Stimulated activated CD4-positive, alpha-beta T cell treated with anti-CD3 and anti-CD28 coated beads, TNF-alpha, amount 100 ng/mL, for 48 hours (primary cell): ENCODE measurements at places on chromosomes 12 and 14.
A peak's percentile ranks its signal among the peaks of the same experiment; 100 is the strongest.

DNA sequence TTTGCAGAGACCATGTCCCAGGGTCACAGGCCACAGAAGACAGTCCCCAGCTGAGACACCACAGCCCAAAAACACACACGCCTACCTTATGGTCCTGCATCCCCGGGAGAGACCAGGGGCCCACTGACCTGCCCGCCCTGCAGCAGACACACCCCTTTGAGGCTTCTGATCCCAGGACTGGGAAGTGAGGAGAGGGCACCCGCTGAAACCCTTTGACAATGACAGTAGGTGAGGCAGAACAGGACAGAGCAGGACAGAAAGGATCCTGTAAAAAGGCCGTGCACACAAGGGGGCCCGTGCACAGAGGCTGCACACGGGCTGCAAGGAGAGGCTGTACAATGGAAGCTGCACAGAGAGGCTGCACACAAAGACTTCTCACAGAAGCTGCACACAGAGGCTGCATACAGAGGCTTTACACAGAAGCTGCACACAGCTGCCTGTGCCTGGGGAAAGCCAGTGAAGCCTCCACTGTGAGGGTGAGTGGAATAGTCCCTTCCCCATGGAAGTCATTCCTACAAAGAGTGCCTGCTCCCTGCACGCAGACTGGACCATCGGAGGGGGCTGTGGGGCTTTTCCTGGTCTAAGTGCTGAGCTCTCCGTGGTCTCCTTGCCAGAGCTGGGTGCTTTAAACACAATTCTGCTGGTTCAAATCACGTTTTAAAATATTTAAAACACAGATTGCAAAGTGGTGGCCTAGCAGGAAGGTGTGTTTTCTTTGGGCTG, 16.6 kb upstream of the SFSWAP start:
- no peak for DNase-seq

GRCh38 chr12:88855301-88855700, 275.0 kb upstream of the KITLG start:
- DNase-seq, result no peak

- DNase-seq, result no peak
Observed at GRCh38 chr12:28827861-28828260, 321.2 kb upstream of the FAR2 start.

DNA sequence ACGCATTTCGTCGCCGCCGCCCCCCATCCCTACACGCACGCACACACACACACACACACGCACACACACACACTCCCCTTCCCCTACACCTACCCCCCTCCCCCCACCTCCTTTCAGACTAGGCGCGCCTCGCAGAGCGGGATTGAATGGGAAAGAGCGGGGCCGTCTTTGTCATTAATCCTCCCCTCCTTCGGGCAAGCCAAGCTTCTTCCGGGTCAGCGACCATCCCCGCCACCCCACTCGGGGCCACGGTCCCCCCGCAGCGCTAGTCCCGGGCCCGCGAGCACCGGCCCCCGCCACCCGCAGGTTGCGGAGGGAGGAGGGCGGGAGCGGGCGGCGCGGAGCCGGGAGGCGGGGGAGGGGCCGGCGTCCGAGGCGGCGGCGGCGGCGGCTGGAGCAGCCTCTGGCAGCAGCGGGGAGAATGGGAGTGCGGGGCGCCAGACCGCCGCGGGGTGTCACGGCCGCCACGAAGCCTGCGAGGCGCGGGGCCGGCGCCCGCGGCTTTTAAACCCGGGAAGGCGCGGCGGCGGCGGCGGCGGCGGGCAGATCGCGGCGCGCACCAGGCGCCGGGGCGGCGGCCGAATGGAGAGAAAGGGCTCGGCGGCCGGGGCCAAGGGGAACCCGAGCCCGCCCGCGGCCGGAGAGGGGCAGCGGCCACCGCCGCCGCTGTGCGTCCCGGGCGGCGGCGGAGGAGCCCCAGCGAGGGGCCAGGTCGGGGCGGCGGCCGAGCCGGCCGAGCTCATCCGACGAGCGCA, at the start of gene TTC9:
Gene TTC9, plus strand, starts transcription at position 369 of the 755 bp plus-strand sequence. Its CDS starts 214 bp downstream, at position 583.
- DNase-seq, result no peak

GRCh38 chr14:84584511-84584910, 945.4 kb upstream of the FLRT2 start:
- no peak for DNase-seq

- no peak for DNase-seq
Observed at GRCh38 chr14:92282669-92283068, 40.3 kb upstream of the SLC24A4 start.

GRCh38 chr14:75518625-75519024, 3.6 kb upstream of the BATF start:
- DNase-seq, result peak; percentile 56

- DNase-seq, result no peak
Observed at GRCh38 chr14:94449930-94450329, 2.7 kb downstream of the SERPINA11 start.

DNA sequence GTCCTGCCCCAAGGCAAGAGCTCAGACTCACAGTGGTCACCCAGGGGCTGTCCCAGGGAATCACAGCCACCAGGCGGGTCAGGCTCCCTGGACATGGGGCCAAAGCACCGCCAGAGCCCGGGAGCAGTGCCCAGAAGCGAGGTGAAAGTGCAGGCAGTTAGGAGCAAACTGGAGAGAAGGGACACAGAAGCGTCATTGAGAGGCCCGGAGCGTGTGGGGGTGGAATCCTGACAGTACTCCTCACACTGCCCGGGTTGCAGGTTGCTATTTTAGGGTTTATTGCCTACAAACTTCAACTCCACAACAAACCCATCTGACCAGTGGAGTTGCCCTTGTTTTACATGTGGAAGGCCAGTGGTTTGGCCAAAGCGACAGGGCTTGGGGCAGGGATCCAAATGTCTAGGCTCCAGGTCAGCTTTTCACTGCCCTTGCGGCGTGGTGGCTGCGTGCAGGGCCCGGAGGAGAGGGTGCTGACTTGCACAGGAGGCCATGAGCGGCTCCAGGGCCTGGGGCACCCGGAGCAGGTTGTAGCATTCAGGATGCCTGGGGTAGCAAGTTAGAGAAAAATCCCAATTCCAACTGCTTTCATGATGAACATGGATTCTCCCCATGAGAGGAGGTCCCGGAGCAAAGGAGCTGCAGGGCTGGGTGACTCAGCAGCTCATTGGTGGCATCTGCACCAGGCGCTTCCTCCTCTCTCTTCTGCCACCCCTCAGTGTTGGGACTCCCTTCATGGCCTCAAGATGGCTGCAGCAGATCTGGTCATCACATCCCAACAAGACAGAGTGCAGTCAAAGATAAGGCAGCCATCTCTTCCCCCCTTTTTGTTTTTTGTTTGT, 112.3 kb upstream of the NCOR2 start:
- DNase-seq, result no peak

DNA sequence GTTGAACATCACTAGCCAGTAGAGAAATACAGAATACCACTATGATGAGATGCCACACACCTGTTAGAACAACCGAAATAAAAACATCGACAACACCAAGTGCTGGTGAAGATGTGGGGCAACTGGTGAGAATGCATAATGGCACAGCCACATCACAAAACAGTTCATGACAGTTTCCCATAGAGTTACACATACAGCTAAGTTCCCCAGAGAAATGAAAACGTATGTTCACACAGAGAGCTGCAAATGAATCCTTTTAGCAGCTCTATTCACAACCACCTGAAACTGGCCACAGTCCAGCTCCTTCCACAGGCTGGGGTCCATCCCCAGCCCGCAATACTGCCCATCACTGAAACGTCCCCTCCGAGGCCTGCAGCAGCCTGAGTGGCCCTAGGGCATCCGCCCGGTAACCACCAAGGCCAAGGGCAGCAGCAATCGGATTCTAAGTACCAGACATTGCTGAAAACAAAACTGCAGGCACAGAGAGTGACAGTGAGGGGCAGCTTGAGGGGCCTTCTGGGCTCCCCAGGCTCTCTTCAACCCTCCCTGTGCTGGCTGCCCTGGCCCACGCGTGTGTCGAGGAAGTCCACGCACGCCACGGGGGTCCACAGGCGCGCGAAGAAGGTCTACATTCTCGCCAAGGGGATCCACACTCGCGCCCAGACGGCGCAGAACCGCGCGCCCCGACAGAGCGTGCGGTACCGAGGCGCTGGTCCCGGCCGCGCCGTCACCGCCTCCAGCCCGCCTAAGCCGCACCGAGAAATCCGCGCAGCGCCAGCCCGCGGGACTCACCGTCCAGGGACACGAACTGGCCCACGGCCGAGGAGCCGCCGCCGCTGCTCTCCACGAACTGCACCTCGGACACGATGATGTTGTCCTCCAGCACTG, 903 bp downstream of the BRF1 start:
- DNase-seq, result no peak

DNA sequence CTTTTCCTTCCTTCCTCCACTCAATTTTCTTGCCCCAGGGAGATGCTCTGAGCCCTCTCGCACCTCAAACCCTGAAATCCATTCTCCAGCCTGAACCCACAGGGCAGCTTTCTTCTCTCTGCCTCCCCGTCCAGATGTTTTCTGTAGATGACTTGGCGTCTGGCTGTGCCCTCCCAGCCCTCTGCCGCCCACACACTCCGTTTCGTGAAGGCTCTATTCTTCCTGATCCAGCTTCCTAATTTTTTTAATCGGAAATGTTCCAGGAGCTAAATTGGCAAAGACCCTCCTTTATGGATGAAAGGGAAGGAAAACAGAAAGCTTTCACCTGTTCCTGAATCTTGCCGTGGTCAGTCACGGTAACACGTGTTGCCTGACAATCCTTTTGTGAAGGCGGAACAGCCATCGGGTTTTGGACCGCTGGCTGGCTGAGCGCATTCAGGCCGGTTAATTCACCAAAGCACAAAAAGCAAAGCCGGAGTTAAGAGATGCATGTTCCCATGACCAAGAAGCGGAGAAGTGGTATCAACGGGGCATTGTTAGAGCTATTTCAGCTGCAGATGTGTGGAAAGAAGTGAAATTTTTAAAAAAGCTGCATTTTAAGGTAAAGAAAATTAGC, 70.2 kb upstream of the FBRSL1 start:
- DNase-seq, result no peak

- DNase-seq, result no peak
Observed at GRCh38 chr12:131112021-131112420, 158.3 kb downstream of the ADGRD1 start.

GRCh38 chr14:24365600-24366412, 2.2 kb upstream of the NFATC4 start:
- DNase-seq, result peak; percentile 67

GRCh38 chr12:91357381-91357780, 174.8 kb upstream of the DCN start:
- DNase-seq, result no peak

DNA sequence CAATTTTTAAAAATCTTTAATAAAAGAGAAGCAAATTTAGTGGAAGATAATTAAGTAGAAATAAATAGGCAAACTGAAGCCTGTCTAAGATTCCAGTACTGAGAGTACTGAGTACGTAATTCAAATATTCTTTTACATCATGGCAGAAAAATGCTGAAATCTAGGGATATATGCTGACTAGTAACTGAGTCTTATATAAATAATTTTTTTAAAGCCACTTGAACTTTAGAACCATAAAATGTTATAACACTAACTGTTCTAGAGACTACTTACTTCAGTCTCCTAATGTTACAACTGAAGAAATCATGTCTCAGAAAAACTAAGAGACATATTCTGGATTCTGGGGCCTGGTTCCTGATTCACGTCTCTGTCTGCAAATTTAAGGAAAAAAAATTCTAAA, 230.6 kb upstream of the PLEKHG7 start:
- no peak for DNase-seq

DNA sequence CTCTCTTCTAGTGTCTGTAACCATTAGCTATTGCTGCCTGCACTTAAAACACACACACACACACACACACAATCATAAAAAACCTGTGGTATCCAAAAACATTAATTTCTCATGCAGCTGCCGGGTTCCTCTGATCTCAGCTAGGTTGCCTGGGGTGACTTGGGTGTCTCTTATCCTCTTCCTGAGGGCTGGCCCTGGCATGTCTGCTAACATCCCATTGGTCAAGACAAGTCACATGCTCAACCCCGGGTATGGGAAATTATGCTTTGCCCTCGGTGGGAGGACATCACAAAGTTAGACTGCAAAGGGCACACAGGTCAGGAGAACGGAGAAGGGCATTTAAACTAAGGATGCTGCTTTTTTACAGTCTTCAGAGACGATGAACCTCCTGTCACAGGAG, 55.7 kb downstream of the TRPV4 start:
- DNase-seq, result peak; percentile 21

DNA sequence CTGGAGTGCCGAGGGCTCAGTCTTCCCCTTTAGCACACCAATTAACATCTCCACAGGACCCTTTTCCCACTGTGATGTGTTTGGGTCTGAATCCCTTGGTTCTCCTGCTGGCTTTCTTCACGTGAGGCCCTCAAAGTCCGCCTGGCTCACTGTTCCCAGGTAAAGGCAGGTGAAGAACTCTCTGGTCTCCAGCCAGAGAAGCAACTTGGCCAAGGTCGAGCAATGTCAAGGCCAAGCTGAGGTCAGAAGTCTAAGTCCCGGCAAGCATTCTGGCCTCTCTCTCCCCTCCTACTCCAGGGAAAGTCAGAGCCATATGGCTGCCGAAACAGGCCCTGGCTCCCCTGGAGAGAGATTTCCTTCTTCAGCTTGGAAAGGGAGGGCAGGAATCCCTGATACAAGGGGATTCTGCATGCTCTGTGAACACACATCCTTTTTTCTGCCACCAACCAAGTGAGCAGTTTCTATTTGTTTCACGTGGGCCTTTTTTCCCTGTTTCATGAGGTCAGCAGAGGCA, 61.4 kb upstream of the ESRRB start:
- no peak for DNase-seq

GRCh38 chr14:61930101-61930857, 168.1 kb downstream of the SNAPC1 start:
- DNase-seq, result no peak

GRCh38 chr12:47938093-47938492, 25.3 kb upstream of the TMEM106C start:
- no peak for DNase-seq

DNA sequence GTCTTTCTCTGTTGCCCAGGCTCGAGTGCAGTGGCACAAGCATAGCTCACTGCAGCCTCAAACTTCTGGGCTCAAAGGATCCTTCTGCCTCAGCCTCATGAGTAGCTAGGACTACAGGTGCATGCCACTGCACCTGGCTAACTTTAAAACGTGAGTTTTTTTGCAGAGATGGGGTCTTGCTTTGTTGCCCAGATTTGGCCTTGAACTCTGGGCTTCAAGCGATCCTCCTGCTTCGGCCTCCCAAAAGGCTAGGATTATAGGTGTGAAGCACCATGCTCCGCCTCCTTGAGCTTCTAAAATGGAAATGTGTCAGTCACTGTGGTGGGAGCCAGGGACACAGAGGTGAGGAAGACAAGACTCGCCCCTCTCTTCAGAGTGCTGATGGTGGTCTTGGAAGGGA, 45.6 kb downstream of the WSCD2 start:
- no peak for DNase-seq

DNA sequence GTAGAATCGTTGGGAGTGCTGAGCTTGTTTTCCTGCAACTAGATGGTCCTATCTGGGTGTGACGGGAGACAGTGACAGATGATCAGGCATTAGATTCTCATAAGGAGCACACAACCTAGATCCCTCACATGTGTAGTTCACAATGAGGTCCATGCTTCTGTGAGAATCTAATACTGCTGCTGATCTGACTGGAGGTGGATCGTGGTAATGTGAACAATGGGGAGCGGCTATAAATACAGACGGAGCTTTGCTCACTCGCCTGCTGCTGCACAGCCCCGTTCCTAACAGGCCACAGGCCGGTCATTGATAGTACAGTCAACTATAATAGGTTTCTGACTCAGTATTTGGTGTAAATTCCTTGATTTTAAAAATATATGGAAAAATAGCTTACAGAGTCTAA, 138.8 kb downstream of the GLT1D1 start:
- DNase-seq, result no peak

- no peak for DNase-seq
Observed at GRCh38 chr12:52846356-52846970, 2.3 kb downstream of the KRT78 start.
